Activated T-helper 1 cell treated with Interleukin-2 at 50 U/mL for 16 hours (primary cell): ENCODE measurements at places on chromosomes 1 and 21.

DNA sequence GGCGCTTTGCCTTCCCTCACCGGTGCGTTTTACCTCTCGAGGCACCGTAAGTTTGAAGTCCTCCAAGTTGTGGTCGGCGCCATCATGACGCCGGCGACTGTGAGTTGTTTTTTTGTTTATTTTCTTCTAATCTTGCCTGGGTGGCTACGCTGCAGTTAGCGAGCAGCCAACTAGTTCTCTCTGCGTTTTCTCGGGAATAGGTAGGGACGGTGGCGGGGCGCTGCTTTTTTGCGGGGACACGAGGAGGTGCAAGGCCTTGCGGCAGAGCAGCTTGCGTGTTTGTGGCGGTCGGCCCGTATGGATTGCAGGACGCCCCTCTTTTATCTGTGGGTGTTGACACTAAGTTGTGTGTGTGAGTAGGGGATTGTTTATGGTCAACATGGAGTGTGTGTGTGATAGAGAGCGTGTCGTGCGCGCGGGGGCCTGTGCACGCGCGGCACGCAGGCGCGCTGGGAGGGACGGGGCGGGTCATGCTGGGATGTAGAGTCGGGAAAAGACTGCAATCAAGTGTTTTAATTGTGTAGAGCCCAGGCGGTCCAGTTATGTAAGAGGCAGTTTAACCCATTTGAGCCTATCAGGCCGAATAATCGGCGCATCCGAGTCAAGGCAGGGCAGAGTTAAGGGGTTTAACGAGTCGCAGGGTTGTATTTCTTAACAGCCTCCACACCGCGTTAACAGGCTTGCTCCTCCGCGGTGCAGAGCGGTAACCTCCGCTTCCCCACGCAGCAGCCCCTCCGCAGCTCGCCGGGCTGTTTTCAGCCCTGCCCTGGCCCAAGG lies 1.2 kb upstream of the NEGR1 start:
- DNase-seq, result no peak

- DNase-seq, result no peak
Measured at GRCh38 chr1:204327359-204327758, 32.4 kb downstream of the PLEKHA6 start.

DNA sequence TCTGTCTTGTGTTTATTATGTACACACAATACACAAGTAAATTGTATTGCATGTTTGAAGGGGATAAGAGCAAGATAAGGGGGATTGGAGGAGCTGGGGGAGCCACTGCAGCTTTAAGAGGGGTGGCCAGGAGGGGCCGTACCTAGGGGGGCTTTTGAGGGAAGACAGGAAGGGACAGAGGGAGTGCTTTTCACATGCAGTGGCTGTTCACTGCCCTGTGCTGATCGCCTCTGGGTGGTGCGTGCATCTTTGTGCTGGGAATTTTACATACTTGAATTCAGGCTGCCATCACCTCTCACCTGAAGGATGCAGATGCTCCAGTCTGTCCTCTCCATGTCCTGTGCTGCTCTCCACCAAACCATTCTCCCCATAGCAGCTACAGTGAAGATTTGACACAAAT lies 179.5 kb downstream of the PTPRU start:
- no peak for DNase-seq

GRCh38 chr1:45621501-45621836 lies 2.4 kb downstream of the CCDC17 start:
- no peak for DNase-seq

- no peak for DNase-seq
Measured at GRCh38 chr1:77829851-77830250, 50.4 kb downstream of the MIGA1 start.

DNA sequence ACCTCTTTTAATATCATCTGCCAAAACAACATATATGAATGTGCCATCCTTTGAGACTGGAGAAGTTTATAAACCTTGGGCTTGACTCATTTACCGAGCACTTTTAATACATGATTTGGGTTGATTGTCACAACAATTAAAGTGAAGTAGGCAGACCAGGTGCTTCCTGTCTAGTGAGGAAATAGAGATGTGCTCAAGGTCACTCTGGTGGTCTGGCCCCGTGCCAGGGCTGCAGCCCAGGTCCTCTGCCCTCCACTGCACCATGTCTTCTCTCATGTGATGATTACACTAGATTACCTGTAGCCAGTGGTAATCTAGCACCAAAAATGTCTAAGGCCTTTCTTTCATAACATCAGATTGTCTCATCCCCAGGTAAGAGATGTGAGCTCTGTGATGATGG lies 61.8 kb upstream of the LAMC2 start:
- DNase-seq, result no peak

- peak; percentile 43 for DNase-seq
Measured at GRCh38 chr1:156927215-156928042, 7.0 kb downstream of the LRRC71 start.

- no peak for DNase-seq
Measured at GRCh38 chr1:109664671-109665070, 3.2 kb upstream of the GSTM2 start.

DNA sequence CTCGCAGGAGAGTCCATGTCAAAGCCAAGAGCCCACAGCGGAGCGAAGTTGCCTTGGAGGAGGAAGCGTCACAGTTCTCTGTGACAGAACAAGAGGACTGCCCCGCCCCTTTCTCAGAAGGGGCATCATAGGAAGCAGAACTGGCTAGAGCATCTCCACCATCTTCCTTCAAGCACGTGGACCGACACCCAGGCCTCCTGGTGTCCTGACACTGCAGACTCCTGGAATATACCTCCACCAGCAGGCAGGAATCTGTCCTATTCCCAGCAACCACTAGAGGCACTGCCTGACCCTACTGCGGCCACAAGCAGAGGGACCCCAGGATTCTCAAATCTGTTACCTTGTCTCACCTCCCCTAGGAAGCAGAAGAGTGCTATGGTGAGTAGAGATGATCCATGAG lies 37.8 kb downstream of the GPA33 start:
- no peak for DNase-seq

GRCh38 chr1:44934791-44935190 lies 51.6 kb downstream of the EIF2B3 start:
- no peak for DNase-seq

GRCh38 chr1:111907321-111907720 lies 82.1 kb downstream of the KCND3 start:
- no peak for DNase-seq

GRCh38 chr1:87151500-87152421 lies 176.9 kb upstream of the LMO4 start:
- DNase-seq, result no peak

- DNase-seq, result no peak
Measured at GRCh38 chr21:36608041-36608896, 90.6 kb upstream of the SIM2 start.

DNA sequence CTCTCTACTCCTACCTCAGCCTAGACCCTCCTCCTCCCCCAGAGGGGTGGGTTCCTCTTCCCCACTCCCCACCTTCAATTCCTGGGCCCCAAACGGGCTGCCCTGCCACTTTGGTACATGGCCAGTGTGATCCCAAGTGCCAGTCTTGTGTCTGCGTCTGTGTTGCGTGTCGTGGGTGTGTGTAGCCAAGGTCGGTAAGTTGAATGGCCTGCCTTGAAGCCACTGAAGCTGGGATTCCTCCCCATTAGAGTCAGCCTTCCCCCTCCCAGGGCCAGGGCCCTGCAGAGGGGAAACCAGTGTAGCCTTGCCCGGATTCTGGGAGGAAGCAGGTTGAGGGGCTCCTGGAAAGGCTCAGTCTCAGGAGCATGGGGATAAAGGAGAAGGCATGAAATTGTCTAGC lies 21.6 kb upstream of the VPS13D start:
- DNase-seq, result no peak

DNA sequence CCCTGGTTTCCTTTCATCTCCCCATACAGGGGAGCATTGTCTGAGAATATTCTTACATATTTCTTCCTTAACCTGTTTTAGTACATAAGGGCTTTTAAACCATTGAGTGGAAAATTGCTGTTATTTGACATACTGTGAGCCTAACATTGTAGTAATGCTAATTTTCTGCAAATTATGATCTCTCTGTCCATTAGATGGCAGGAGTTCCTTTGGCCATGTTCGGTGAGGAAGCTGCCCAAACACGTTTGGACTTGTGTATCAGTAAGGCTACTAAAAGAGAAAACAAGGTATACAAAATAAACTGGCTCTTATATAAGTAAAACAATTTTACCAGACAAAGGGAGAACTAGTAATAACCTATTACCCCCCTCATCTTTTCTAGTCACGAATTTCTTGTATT lies 29.2 kb downstream of the CDC7 start:
- no peak for DNase-seq

GRCh38 chr1:168146626-168147025 lies 9.9 kb upstream of the GPR161 start:
- DNase-seq, result no peak

DNA sequence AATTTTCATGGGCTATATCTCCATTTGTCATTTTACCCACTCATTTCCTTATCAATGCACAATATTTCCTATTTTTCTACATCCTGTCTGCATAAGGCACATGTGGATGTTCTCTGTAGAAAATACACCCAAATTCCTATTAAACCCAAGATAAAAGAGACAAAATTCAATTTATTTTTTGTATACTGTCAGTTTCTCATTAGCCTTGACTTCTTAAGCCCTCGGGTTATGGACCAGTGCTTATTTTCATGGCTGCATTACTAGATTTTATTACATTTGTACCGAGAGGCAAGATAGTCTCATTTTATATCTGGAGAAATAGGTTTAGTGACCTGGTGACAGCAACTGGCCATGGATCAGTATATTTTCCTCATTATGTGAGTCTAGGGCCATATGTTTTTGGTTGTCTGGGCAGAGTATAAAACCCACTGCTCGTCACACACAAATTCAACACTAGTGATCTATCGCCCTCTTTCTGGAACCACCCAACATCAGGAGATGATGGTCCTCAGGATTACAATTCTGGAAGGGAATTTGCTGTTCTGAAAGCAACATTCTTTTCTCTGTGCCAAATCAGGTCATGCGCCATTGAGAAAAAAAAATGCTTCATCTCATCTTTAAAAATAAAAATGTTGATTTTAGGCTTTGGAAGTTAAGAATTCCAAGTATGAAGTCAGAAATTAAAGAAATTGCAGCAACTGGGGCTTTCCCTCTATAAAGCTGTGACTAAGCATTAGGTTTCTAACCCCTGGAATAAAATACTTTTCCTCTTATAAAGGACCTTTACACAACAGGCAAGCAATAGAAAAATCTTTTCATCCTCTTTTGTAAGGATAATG lies 81.4 kb downstream of the ASTN1 start:
- no peak for DNase-seq

GRCh38 chr1:226717256-226717909 lies 21.7 kb downstream of the ITPKB start:
- DNase-seq, result no peak

- DNase-seq, result no peak
Measured at GRCh38 chr1:183206538-183207122, 20.6 kb downstream of the LAMC2 start.

DNA sequence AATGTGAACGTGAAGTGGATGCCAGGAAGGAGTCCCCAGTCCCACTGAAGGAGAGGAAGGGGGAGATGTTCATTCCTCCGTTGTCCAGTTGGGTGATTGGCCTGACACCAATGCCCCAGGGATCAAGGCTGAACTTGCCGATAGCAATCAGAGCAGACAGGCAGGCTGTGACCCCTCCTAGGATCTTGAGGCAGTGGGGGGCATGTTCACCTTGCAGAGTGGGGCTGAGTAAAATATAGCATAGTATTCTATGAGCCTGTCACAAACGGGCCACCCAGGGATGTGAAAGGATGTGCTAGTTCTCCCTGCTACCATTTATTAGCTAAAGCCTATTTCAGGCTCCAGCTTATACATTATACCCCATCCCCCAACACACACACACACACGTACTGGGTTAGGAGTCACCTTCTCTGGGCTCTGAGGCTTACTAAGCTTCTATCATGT lies 80.7 kb upstream of the CD34 start:
- no peak for DNase-seq

DNA sequence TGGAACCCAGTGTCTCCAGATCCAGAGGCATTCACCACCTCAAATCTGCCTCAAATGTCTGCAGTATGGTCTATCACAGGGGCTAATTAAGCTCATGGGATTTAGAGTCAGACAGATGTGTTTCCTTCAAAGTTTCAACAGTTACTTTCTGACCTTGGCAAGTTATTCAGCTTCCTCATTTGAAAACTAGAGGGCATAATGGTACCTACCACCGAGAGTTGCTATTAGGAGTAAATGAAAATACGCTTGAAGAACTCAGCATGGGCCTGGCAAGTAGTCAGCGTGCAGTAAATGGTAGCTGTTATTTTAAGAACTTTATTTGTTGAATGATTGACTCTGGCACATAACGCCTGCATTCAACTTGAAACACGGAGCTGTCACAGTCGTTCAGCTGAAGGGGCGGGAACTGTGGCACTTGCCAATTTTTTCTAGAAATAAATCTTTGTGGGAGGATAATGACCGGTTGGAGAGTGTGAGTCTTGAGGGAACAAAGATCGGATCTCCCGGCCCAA lies 1.2 kb upstream of the CAP1 start:
- DNase-seq, result no peak

DNA sequence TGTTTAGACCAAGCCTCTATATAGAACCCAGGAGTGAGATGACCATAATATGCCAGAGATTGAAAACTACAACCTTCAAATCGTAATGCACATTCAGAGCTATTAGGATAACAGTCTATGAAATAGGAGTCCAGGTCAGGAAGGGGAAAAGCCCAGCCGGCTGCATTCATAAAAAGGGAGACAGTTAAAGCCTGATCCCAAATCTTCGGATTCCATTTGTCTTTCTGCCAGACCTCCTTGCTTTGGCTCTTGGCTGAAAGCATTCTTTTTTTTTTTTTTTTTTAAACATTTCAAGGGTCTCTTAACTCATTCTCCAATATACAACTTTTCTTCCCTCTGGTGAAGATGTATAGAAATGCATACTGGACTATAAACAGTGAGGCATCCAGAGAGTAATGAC lies 81.1 kb downstream of the NTPCR start:
- DNase-seq, result no peak

GRCh38 chr1:198465201-198466144 lies 75.0 kb downstream of the ATP6V1G3 start:
- DNase-seq, result no peak

GRCh38 chr21:15400905-15401304 lies 328.9 kb upstream of the USP25 start:
- DNase-seq, result no peak

DNA sequence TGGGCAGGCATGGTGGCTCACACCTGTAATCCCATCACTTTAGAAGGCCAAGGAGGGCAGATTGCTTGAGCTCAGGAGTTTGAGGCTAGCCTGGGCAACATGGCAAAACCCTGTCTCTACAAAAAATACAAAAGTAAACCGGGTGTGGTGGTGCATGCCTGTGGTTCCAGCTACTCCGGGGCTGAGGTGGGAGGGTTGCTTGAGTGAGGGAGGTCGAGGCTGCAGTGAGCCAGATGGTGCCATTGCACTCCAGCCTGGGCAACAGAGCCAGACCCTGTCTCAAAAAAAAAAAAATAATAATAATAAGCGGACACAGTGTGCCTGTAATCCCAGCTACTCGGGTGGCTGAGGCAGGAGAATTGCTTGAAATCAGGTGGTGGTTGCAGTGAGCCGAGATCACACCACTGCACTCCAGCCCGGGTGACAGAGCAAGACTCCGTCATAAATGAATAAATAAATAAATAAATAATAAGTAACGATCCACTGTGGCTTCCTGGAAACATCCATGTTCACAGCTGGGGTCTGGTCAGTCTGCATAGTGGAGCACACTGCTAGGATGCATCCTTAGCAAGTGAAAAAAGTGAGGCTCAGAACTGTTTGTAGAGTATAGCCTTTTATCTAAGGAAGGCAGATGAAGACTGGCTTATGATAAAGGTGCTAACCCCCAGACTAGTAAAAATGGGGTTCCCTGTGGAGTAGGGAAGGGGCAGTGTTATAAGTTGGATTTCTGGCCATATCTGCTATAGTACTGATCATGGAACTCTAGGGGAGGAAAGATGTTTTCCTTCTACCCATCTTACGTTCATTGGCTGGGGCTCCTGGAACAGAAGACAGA lies 15.7 kb downstream of the PKNOX1 start:
- DNase-seq, result no peak
